ENCODE measurements at places on chromosomes 12 and 14.

- H3K27ac ChIP-seq: no peak overlapping the region
- H3K4me1 ChIP-seq: peaks cover 5% of the 10 kb centered on the region
- no peak for DNase-seq
- H3K36me3 ChIP-seq: peaks cover 6% of the 10 kb centered on the region
- peaks cover 7% of the 10 kb centered on the region for H3K27me3 ChIP-seq
Observed at GRCh38 chr12:113537751-113538087, 66.0 kb upstream of the LHX5 start.

GRCh38 chr12:100024974-100025555 lies 40.3 kb upstream of the ANKS1B start:
- no peaks in the 10 kb centered on the region for H3K36me3 ChIP-seq
- DNase-seq: no peak
- no peak overlapping the region for H3K27ac ChIP-seq
- no peaks in the 10 kb centered on the region for H3K27me3 ChIP-seq

DNA sequence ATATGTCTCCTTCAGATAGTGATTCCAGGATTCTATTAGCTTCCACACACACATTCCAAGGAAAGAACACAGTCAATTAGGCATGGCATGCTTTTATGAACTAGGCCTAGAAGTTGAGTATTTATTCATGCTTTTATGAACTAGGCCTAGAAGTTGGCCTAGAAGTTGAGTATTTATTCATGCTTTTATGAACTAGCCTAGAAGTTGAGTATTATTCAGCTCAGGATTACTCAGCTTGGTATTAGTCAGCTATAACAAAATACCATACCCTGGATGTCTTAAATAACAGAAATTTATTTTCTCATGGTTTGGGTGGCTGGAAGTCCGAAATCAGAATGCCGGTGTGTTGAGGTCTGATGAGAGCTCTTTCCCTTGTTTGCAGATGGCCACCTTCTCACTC lies 442.7 kb upstream of the FLRT2 start:
- H3K27me3 ChIP-seq: no peaks in the 10 kb centered on the region
- no peaks in the 10 kb centered on the region for H3K4me1 ChIP-seq
- DNase-seq: no peak
- H3K36me3 ChIP-seq: no peaks in the 10 kb centered on the region
- no peak overlapping the region for H3K4me3 ChIP-seq

GRCh38 chr12:5523396-5524115 lies 91.6 kb downstream of the NTF3 start:
- no peaks in the 10 kb centered on the region for H3K4me1 ChIP-seq
- peaks cover 11% of the 10 kb centered on the region for H3K27me3 ChIP-seq
- H3K36me3 ChIP-seq: no peaks in the 10 kb centered on the region
- no peak overlapping the region for H3K27ac ChIP-seq
- no peak for DNase-seq
- H3K4me3 ChIP-seq: no peak overlapping the region

GRCh38 chr12:102643879-102644575 lies 163.7 kb upstream of the IGF1 start:
- H3K27me3 ChIP-seq: no peaks in the 10 kb centered on the region
- no peak for DNase-seq
- no peak overlapping the region for H3K27ac ChIP-seq
- H3K36me3 ChIP-seq: no peaks in the 10 kb centered on the region
- H3K4me3 ChIP-seq: no peak overlapping the region
- no peaks in the 10 kb centered on the region for H3K4me1 ChIP-seq

DNA sequence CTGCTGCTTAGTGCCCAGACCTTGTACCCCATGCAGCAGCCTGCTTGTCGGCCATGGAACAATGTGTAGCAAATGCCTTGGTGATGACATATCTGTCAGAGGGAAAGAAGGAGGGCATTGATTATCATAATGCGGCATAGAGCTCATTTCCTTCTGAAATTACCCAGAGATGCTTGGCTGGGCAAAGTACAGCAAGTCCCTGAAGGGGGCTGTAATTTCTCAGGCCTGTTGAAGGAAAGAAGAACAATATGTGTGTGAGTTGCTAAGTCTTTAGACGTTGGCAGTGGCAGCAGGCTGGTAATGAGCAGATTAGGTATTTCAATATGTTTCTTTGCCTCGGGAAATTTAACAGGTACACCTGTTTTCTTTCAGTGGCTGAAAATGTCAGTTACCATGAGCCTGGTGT lies 128.6 kb downstream of the CRADD start:
- H3K27me3 ChIP-seq: no peaks in the 10 kb centered on the region
- no peak overlapping the region for H3K4me3 ChIP-seq
- DNase-seq: no peak
- no peak overlapping the region for H3K27ac ChIP-seq

- peak within 1 kb of the TSS; percentile 89 for H3K4me3 ChIP-seq
- H3K36me3 ChIP-seq: no peaks in the 10 kb centered on the region
- no peaks in the 10 kb centered on the region for H3K27me3 ChIP-seq
- H3K27ac ChIP-seq: peak within 1 kb of the TSS; percentile 93
- peaks cover 21% of the 10 kb centered on the region for H3K4me1 ChIP-seq
Observed at GRCh38 chr14:73644531-73645247, at the start of gene DNAL1. Gene DNAL1 (plus strand): TSS chr14:73644986. CDS start chr14:73645040, 54 bp downstream.
